ENCODE measurements at places on chromosomes 16 and 17. TPM values are rescaled to one million over a fixed set of nuclear protein-coding genes. Genes with fewer than 3 reads are reported as not detected.

- DNase-seq, result no peak
Observed at GRCh38 chr17:29358416-29358815, 31.7 kb upstream of the TAOK1 start.

Gene SLFN14
- under 0.01 TPM for total RNA-seq

Gene AANAT
- not detected for total RNA-seq

- DNase-seq, result no peak
Observed at GRCh38 chr17:41549596-41550039, 21.5 kb upstream of the KRT19 start.

- DNase-seq, result peak; percentile 94
Observed at GRCh38 chr16:22300427-22301071, 3.3 kb downstream of the POLR3E start.

DNA sequence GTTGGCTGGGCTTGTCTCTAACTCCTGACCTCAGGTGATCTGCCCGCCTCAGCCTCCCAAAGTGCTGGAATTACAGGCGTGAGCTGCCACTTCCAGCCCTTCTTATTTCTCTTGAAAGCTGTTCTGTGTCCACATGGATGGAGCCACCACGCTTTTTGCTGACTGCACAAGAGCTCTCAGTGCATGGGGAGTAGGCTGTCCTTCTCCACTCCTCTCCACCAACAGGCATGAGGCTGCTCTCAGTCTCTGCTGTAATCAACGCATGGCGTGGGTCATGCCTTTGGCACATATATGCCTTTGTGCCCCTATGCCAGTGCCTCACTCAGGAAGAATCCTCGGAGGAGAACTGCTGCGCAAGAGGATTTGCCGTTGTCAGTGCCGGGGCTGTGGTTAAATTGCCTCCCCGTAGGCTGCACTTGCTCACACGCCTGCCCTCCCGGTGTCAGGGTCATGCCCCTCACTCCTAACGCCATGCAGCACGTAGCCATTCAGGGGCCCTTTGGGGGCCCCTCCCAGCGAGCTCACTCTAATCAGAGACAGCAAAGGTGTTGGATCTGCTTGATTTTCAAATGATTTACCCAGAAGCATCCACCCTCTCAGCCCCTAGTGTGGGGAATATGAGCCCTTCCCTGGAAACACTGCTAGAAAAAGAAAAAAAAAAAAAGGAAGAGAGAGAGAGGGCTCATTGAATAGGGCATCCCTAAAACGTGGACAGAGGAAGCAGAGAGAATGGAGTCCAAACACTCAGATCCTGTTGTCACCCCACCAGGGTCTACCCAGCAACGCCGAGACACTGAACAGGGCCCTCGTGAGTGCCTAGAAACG lies 47.5 kb upstream of the ZCCHC14 start:
- no peak for DNase-seq

- no peak for DNase-seq
Observed at GRCh38 chr17:82047379-82047778, 4.2 kb downstream of the RFNG start.

- DNase-seq, result no peak
Observed at GRCh38 chr16:28168991-28169554, 42.7 kb downstream of the XPO6 start.

DNA sequence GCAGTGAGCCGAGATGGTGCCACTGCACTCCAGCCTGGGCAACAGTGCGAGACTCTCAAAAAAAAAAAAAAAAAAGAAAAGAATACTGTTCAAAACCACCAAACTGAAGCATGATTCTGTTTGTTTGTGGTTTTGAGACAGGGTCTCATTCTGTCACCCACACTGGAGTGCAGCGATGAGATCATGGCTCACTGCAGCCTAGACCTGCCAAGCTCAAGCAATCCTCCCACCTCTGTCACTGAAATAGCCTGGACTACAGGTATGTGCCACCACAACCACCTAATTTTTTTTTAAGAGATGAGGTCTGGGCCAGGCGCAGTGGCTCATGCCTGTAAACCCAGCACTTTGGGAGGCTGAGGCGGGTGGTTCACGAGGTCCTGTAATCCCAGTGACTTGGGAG lies 4.3 kb downstream of the SUMO2 start:
- no peak for DNase-seq

DNA sequence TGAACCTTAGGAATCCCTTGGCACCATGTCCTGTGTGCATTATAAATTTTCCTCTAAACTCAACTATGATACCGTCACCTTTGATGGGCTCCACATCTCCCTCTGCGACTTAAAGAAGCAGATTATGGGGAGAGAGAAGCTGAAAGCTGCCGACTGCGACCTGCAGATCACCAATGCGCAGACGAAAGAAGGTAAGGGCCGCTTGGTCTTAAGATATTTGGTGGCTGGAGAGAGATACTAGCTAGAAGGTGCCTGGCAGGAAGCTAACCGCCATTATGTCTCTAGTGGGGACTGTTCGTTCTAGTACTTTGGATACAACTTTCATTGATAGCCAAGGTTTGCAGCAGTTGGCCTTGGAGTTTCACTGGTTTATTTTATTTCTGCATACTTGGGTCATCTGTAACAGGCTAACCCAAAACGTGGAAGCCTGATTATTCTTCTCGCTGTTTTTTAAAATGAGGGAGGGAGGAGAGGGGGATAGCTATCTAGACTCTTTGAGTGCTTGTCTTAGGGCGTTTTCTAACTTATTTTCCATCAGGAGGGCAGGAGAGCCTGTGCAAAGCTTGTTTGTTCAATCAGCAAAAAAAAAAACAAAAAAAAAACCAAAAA lies 1.3 kb downstream of the RBBP6 start:
- no peak for DNase-seq

Gene ELMO3
- 0.29 TPM for total RNA-seq

DNA sequence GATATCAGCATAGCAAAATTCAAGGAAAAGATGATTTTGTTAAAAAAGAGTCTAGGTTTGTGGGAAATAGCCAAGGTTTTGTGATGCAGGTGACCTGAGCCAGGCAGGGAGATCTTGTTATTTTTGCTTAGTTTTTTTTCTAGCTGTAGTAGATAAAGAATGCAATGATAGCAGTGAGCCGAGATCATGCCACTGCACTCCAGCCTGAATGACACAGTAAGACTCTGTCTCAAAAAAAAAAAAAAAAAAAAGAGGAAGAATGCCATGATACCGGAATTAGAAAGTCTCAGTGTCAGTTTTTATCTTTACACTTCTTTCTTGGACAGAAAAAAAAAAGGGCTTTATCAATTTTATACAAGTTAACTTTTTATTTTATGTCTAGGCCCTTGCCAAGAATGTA lies 27.5 kb downstream of the TMEM238L start:
- DNase-seq, result no peak

GRCh38 chr16:66326991-66327513 lies 39.4 kb upstream of the CDH5 start:
- no peak for DNase-seq

- no peak for DNase-seq
Observed at GRCh38 chr17:43988301-43988700, 16.1 kb upstream of the NAGS start.

Gene ABCC11
- total RNA-seq, result under 0.01 TPM

Gene GCGR
- not detected for total RNA-seq

Gene VEZF1
- 58.6 TPM for total RNA-seq

GRCh38 chr16:11603331-11603750 lies 16.6 kb upstream of the LITAF start:
- DNase-seq, result no peak

Gene SSTR5
- total RNA-seq, result not detected

DNA sequence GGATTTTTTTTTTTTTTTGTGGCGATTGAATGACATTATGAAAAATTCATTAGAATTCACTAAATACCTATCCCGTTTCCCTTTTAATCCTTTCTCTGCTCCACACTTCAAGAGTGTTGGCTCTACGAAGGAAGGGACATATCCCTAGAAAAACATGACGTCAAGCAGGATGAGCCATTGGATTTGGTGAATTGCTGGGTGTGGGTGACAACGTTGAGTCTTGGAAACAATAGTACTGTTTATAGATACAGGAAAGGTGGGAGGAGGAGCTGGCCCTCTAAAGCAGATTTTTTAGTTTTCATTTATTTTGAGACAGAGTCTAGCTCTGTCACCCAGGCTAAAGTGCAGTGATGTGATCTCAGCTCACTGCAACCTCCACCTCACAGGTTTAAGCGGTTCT lies 167.6 kb upstream of the FAM20A start:
- no peak for DNase-seq

Gene LDHD
- 3.6 TPM for total RNA-seq

GRCh38 chr16:85475233-85475632 lies 137.9 kb upstream of the GSE1 start:
- DNase-seq, result no peak

- DNase-seq, result no peak
Observed at GRCh38 chr17:57456622-57457021, 200.3 kb downstream of the MSI2 start.
